ENCODE measurements at places on chromosomes 2 and 18.

- DNase-seq: no peak
Observed at GRCh38 chr18:61901323-61901986, 8.6 kb upstream of the RNF152 start.

GRCh38 chr18:55585065-55585919 lies 2.7 kb downstream of the TCF4 start:
- DNase-seq: no peak

- DNase-seq: no peak
Observed at GRCh38 chr2:118794546-118794945, 52.9 kb downstream of the EN1 start.

DNA sequence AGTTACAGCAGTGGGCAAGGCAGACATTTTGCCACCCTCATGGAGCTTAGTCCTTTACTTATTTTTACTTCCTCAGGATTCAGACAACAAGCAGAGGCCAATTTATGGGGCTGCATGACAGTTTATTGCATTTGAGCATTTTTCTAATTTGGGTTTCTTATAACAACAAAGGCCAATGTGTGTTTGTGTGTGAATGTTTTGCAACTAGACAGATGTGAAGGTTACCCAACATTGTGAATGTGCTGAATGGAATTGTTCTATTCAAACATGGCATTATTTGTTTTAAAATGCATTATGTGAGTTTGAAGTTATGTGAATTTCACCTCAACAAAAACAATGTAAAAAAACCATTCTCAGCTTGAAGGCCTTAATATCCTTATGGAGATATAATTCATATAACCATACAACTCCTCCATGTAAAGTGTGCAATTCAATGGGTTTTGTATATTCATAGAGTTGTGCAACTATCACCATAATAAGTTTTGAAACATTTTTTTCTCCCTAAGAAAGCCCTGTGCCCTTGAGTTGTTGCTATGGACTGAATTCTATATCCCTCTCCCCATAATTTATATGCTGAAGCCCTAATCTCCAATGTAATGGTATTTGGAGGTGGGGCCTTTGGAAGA lies 57.3 kb downstream of the CCDC195 start:
- no peak for DNase-seq

DNA sequence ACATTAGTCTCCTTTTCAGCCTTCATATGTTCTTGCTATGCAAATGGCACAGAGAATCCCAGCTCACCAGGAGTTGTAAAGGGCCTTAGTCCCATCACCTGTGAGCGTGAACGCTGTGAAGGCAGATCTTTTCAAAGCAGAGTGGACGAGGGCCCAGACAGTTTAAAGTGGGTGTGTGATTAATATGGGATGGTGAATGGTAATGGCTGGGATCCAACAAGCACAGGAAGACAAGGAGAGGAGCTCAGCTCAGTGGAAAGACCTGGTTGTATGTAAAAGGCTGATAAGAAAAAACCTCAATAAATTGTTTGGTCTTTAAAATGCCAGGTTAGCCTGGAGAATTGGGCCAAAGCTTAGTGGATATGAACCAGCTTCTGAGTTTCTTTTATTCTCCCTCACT lies 326.2 kb downstream of the NYAP2 start:
- no peak for DNase-seq
